GF-D8 (cell line): ENCODE measurements at places on chromosomes 4 and X.

DNA sequence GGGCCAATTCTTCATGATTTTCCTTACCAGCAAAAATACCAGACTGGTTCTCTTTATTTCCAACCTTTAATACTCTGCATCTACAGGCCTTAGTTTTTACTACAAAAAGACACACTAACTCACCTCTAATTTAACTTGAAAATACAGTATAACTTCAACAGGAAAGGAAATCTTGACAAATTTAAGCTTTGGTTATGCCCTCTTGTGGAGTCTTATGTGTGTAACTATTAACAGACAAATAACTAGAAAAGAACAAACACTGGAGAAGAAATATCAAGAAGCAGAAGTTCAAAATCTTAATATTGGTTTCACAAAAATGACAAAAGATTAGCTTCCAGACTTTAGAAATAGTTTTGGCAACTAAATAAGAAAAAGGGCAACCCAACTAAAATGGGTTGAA is 33.0 kb downstream of the PPA2 start:
- no peak for DNase-seq

GRCh38 chr4:28082686-28083390 is 1222.2 kb downstream of the STIM2 start:
- no peak for DNase-seq

DNA sequence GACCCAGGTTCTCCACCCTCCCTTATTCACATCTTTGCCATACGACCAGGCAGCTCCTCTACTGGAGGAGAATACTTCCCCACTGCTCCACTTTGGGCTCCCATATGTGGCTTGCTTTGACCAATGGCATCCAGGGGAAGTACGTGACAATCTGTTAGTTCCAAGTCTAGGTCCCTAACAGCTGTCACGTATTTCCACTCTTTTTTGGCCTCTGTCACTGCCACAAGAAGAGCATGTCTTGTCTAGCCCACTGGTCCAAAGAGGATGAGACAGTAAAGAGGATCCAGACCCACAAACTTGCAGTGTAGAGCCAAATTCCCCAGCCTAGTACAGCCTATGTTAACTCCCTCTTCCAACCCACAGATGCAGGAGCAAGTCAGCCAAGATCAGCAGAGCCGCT is 49.7 kb upstream of the GATB start:
- DNase-seq = no peak

DNA sequence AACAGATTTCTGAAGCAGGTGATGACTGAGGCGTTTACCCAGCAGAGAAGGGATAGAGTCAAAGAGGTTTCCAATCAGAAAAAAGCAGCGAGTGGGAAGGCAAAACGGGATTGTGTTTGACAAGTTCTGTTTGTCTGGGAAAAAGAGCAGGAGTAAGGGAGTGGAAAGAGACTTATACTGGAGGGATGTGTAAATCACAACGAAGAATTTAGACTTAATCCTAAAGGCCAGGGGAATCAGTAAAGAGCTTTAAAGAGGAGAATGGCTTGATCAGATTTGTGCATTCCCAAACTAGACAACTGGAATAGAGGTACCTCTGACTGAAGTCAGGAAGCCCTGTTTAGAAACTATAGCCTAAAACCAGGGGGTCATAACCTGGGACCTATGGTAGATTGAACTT is 31.5 kb upstream of the LRBA start:
- DNase-seq = no peak

DNA sequence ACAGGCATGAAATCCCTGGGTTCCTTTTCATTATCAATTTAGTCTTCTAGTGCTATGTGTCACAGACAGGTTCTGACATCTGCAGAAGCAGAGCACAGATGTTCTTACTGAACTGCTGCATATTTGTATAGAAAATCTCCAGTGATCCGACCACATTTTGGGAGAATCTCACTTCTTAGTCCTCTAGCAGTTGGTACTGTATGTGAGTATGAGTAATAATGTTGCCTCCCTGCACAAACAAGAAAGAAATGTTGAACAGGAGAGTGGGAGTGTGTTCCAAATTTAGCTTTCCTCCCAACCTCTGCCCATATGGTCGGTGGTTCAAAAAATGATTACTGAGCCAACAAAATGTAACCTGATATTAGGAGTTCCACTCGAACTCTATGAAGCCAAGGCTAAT is 165.3 kb upstream of the GPC4 start:
- no peak for DNase-seq

- DNase-seq = no peak
Observed at GRCh38 chr4:155822572-155822971, 43.5 kb downstream of the ASIC5 start.

DNA sequence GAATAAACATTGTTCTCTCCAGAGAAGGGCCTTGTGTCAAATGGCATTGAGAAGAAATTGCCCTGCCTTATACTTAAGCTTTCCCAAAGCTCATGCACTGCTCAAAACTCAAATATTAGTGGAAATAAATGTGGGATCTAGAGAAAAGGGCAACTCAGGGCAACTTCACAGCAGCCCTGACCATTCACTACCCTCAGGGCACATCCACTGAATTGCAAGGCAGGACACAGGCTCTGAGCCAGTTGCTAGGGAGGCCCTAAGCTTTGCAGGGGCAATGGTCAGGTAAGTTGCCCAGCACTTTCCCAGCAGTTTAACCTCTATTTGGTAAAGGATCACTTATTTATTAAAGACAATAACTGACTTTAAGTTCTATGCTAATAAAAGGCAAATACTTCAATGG is 255.3 kb upstream of the TEX13A start:
- no peak for DNase-seq

DNA sequence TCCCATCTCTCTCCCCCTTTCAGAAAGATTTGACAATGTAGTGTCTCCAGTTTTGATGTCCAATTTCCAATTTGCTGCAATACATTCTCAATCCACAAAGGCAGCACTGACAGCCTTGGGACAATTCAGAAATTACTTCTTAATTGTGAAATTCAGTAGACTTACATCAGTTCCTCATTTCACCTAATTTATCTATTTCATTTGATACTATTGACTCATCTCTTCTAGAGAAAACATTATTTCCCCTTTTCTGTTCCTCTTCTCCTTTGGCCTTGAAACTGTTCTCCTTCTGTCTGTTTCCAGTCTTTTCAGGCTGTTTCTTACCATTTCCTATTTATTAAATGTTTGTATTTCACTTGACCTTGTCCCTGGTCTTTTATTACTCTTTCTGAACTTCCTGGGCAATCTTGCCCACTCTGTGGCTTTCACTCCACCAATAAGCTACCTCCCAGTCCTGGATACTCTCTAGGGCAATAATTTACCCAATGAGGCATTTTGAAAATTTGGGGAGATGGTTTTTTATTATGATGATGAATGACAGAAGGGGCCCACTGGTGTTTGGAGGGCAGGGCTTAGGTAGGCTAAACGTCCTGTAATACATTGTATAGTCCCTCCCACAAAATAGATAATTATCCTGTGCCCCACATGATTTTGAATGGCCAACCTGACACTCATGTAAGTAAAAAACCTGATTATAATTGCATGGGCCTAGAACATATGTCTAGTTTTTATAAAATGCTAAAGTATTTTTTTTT is 498.0 kb upstream of the BOD1L1 start:
- peak; percentile 54 for DNase-seq

- no peak for DNase-seq
Observed at GRCh38 chr4:6516281-6516680, 43.9 kb upstream of the PPP2R2C start.

- DNase-seq = no peak
Observed at GRCh38 chr4:8303081-8303480, 33.5 kb downstream of the HTRA3 start.

DNA sequence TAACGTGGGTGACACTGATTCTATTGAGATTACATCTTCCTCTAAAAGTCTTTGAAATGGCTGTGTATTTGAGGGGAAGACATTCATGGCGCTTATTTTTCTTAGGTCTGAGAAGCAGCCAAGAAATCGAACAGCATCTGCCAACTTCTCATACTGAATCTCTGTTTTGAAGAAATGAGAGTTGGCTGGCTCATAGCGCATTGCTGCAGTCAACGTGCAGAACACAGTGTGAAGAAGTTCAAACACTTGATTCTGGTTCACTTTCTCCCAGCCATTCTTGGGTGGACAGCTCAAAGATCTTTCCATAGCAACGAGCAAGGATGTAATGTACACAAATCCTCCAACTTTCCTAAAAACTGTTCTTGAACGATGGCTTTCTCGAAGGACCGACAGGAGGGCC is 156.5 kb downstream of the WDFY3 start:
- DNase-seq = no peak

DNA sequence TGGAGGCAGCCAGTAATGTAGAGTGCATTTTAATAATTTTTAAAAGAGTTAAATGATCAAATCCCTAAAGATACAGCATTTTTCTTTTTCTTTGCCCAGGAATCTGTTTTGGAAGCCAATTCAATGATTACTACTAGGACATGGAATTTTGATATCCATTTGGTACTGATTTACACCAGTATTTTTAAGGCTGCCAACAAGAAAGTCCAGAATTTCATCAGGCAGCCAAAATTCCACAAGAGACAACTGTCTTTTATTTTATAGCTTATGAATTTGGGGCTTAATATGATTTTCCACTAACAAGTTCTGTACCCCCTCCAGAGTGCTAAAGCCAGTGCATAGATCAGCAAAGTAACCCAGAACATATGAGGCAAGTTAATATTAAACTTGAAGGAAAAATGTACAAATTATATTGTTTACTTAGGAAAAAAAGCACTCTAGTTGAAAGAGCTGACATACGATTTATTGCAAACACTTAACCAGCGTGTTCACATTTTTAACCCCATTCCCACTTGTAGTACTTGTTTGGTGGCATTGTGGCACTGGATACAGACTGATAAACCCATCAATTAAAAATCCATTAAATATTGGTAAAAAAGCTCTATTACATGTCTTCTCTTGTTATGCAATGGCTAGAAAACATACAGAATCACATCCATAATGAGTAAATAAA is 259.7 kb downstream of the DCHS2 start:
- no peak for DNase-seq

GRCh38 chr4:163815776-163816175 is 321.3 kb downstream of the TMA16 start:
- no peak for DNase-seq

DNA sequence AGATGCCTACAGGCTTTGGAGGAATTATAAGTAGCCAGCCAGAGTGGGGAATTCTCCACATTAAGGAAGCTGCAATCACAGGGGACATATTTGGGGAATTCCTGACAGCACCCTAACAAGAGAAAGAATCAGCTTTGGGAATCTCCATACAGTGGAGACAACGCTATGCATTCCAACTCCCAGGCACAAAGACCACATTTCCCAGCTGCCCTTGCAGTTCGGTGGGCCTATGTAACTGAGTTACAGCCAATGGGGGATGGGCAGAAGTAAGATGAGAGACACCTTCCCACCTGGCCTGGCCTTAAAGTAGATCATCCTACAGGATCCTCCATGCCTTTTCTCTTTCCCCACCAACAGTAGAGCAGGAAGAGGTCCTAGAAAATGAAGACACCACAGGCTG is 43.4 kb upstream of the CCKAR start:
- DNase-seq = no peak

GRCh38 chr4:20042769-20043168 is 208.9 kb upstream of the SLIT2 start:
- no peak for DNase-seq

- DNase-seq = no peak
Observed at GRCh38 chr4:10664408-10664807, 20.2 kb downstream of the CLNK start.

- no peak for DNase-seq
Observed at GRCh38 chrX:147897117-147897516, 14.6 kb upstream of the FMR1 start.

GRCh38 chr4:6175426-6175825 is 24.9 kb downstream of the JAKMIP1 start:
- DNase-seq = no peak

DNA sequence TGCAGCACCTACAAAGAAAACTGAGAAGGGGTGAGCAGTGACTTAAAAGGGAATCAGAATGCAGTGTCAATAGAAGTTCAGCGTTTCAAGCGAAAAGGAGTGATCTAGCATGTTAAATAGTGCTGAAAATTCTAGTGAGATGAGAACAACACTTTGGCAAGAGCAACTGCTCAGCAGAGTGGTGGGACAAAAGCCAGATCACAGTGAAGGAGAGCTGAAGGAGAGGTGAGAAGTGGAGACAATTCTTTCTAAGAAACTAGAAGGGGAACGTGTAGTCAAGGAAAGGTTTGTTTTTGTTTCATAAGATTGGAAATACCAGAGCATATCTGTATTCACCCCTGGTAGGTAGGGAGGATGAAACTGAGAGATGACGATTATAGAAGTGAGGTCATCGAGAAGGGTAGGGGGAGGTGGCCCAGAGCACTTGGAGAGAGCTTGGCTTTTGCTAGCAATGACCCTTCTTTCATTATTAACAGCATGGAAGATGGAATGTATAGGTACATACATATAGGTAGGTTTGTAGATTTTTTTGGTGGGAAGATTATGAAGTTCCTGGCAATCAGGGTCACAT is 33.7 kb downstream of the SRPX2 start:
- DNase-seq = no peak

GRCh38 chr4:187393531-187394344 is 601.8 kb upstream of the ZFP42 start:
- no peak for DNase-seq

DNA sequence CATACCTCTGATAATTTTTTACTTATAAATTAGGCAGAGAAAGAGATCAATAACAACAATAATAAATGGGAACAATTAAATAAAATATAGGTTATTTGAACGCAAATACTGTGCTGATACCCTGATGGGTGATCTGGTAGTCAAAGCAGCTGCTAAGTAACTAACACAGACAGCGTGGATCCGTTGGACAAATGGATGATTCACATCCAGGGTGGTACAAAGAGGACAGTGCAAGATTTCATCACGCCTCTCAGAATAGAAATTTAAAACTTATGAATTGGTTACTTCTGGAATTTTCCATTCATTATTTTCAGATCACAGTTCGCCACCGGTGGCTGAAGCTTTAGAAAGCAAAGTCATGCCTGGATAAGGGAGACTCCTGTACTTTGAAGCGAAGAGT is 1066.0 kb upstream of the ADGRL3 start:
- DNase-seq = no peak

GRCh38 chrX:130060122-130061069 is 49.9 kb downstream of the ELF4 start:
- DNase-seq = peak; percentile 21
